DMS 273 treated with DMSO at 0.1 percent for 48 hours (cell line): ENCODE measurements at places on chromosomes 3 and 15.
A peak's percentile ranks its signal among the peaks of the same experiment; 100 is the strongest.

DNA sequence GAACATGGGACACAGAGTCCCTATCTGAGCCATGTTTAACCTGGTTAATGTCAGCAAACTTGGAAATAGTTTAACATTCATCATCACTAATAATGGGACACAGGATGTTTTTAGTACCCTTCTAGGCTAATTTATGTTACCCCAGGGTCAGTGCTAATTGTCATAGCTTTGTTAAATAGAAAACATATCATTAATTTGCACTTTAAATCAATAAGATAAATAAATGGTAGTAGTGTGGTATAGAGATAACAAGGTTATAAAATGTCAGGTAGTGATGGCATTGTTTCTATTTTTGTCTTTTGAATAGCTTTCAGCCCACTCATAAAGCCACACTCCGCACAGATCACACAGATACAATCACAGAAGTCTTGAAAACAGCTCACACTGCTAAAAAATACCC, 534.9 kb downstream of the MECOM start:
- no peak for DNase-seq

DNA sequence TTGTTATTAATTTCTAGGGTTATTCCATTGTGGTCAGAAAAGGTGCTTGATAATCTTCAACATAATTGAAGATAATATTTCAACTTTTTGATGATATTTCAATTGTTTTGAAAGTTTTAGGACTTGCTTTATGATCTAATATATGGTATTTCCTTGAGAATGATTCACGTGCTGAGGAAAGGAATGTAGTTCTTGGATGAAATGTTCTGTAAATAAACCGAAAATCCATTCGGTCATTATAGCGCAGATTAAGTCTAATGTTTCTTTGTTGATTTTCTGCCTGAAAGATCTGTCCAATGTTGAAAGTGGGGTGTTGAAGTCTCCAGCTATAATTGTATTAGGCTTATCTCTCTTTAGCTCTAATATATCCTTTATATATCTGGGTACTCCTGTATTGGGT, 617.5 kb upstream of the NECTIN3 start:
- no peak for DNase-seq

GRCh38 chr3:17431004-17431403, 311.4 kb downstream of the TBC1D5 start:
- peak; percentile 4 for DNase-seq

GRCh38 chr3:160343132-160343531, 55.9 kb downstream of the IFT80 start:
- no peak for DNase-seq

DNA sequence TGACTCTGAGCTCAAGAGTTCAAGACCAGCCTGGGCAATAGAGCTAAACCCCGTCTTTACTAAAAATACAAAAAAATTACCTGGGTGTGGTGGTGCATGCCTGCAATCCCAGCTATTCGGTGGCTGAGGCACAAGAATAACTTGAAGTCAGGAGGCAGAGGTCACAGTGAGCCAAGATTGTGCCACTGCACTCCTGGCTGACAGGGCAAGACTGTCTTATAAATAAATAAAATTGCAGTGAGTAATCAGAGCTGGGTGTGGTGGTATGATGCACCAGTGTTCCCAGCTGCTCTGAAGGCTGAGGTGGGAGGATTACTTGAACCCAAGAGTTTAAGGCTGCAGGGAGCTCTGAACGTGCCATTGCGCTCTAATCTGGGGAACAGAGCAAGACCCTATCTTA, 55.9 kb upstream of the GCNT3 start:
- no peak for DNase-seq

DNA sequence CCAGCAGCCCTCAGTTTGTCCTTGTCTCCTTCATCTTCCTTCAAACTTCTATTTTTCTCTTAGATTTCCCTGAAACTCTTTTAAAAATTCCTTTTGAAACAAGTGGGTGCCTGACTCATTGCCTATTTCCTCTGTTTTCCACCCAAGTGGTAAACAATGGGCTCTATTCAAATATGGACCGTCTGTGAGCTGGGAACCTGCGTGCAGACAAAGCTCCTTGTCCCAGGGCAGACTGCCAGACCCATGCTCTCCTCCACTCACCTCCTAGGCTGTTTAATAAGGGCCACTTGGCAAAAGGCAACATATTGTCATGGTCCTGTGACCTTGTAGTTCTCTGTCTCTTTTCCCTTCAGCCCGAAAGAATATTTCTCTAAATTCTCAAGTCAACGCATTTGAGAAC, 332.7 kb upstream of the THBS1 start:
- no peak for DNase-seq

GRCh38 chr3:52323526-52324295, 7.6 kb downstream of the DNAH1 start:
- DNase-seq, result no peak

- no peak for DNase-seq
Observed at GRCh38 chr3:23128655-23129054, 74.5 kb upstream of the UBE2E2 start.

DNA sequence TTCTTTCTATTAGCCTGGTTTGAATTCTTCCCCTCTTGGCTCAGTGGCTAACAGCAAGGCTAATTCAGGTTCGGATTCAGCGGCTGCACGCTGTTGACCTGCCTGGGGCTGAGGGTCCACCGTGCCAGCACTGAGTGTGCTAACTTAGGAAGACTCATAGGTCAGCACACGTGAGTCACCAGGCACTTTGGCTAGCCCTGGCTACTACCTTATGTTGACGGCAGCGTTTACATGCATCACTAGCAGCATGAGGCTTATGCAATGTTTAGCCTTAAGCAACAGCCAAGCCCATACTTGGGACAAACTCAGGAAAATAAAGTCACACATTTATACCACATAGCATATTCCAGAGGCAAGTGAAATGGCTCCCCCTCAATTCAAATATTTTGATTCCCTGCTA, 137.7 kb downstream of the RAB11A start:
- no peak for DNase-seq

GRCh38 chr15:41905036-41905793, 11.4 kb upstream of the SPTBN5 start:
- DNase-seq, result no peak

DNA sequence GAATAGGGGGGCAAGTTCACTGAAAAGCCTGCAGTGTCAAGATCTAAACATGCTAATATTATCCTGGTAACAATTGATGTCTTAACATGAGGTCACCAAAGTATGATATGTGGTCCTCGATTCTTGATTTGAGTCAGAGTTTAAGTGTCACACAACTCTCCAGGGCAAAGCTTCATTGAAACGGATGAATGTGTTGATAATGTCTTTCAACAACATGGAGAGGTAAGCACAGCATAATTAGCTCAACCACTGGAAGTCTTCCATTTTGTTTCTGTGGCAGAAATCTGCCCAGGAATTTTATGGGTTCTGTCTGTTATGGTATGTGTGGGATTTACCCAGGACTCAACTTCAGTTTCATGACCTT, 591.5 kb downstream of the ZNF385D start:
- no peak for DNase-seq

GRCh38 chr3:13520326-13520880, 28.5 kb upstream of the FBLN2 start:
- no peak for DNase-seq

DNA sequence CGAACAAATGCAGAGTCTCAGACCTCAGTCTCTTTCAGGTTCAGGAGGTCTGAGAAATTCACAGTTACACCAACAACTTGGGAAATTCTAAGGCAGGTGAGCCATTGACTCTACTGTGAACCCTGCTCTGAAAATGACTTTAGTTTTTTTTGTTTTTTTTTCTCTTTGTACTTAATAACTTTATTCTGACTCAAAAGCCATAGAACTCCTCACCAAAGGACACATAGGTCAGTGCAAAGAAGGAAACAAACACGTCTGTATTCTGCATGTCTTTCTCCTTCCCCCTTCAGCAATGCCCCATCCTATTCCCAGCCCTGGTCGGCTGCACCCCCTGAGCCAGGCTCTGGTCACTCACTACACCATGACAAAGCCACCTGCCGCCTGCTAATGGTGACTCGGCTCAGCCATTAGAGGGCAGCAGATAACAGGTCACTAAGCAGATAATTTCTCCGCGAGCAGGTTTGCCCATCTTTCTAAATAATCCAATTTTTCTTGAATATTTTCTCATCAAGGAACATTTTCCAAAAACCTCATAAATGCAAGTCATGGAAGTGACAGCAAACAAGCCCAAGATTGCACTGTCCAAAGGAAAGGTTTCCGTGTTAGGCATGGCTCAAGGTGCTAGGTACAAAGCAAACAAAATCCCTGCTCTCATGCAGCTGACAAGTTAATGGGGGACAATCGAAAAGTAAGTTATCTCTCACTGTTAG, 37.7 kb downstream of the TM4SF4 start:
- DNase-seq, result peak; percentile 37

GRCh38 chr3:183151086-183151485, 11.4 kb downstream of the LAMP3 start:
- no peak for DNase-seq

GRCh38 chr15:76209523-76209922, 101.7 kb downstream of the ETFA start:
- DNase-seq, result no peak

- no peak for DNase-seq
Observed at GRCh38 chr15:67116742-67117141, 51.3 kb downstream of the SMAD3 start.

GRCh38 chr3:157201648-157202278, 41.8 kb upstream of the CCNL1 start:
- DNase-seq, result peak; percentile 40

DNA sequence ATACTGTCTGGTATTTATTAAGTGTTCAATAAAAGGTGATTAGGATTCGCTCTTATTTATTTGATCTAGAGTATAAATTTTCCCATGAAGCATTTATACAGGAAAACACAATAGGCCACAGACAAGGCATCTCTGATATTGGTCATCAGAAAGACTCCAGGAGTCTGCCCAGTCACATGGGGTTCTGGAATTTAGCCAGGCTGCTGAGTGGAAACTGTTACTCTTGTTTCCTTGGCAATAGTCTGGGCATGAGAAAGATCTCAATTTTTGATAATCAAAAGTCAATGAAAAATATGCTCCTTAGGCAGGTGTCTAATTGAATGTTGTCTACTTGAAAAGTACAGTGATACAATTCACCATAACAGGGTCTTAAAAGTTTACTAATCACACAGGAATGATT, 161.2 kb downstream of the FRMD5 start:
- DNase-seq, result no peak

DNA sequence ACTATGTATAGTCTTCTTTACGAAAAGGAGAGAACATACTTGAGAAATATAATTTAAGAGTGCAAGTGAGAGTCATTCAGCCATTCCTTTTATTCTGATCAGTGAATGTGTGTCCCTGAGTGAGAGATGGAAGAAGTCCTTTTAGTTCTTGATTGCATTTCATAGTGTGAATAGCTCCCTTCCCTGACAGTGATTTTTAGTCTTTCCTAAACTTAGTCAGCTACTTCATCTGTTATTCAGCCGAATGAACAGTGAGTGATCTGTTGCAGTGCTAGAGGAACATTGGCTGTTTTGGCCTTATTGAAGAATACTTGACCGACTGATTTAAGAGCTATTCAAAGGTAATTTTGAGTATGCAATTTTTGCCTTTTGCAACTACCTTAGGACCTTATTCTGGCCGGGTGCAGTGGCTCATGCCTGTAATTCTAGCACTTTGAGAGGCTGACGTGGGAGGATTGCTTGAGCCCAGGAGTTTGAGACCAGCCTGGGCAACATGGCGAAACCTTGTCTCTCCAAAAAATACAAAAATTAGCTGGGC, 45.5 kb downstream of the UBE2E2 start:
- no peak for DNase-seq

GRCh38 chr3:48560648-48561018, 2.9 kb downstream of the UCN2 start:
- no peak for DNase-seq

DNA sequence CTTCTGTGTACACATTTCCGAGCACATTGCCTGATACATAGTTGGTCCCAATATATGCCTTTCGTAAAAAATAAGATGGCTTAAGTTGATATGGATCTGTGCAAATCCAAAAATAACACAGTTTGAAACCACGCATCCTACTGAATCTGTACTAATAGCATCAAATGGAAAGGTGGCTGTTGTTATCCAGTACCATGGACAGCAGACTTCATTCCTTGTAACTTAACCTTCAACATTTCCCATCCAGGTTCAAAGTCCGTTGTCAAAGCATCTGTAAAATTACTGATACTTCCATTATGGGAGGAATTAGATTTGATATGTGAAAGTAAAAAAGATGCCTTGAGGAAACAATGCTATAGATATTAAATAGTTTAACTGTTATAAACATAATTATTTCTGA, 65.5 kb upstream of the C3orf49 start:
- no peak for DNase-seq

DNA sequence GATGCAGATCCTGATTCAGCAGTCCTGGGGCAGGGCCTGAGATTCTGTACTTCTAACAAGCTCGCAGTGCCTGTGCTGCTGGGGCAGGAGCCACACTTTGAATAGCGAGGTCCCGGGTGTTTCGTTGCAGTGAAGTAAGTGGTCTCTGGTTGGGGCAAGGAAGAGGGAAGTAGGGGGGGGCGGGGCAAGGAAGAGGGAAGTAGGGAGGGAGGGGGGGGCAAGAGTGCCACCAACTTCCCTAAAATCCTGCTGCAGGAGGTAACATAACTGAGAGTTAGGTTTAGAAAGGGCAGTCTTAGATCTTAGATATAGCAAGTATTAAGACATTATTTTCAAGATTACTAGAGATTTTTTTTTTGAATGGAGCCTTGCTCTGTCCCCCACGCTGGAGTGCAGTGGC, 35.5 kb downstream of the CRTAP start:
- DNase-seq, result no peak

DNA sequence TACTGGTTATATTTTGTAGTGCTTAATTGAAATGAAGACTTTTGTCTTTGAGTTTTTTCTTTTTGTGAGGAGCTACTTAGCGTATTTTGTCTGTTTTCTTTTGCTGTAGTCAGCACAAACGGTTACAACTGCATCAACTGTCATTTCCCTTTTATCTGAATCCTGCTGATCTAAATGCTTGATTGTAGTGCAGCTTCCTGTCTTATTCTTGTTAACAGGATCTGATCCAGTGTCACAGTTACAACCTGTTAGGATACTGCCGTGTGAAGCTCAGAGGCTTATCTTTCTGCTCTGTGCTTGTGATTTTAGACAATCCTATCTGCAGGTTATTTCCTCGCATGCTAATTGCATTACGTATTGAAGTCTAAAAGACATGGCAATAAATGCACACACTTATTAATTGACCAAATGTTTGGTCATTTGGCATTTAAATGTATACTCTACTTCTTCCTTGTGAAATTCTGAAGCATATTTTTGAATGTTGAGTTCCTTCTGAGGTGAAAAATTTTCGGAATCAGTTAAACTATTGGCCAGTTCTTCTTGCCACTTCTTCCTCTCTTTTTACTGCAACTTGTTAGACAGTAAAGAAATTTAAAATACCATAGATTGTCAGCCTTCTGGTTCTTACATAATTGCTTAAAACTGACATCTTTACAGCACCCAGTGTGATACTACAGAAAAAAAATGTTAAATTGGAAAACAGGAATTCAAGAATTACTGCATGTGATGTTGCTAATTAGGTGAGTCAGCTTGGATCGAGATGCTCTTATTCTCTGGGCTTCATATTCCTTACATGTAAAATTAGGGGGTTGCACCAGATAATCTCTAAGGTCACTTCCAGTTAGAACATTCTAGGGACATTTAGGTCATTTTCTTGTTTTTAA, 168.2 kb downstream of the MBNL1 start:
- DNase-seq, result no peak

- no peak for DNase-seq
Observed at GRCh38 chr3:179961071-179961702, 75.5 kb downstream of the PEX5L start.

GRCh38 chr3:177589911-177590381, 392.7 kb upstream of the TBL1XR1 start:
- DNase-seq, result no peak

- DNase-seq, result no peak
Observed at GRCh38 chr15:48702569-48703236, 57.2 kb upstream of the FBN1 start.
